ENCODE measurements at places on chromosomes 4 and X. TPM values are rescaled to one million over a fixed set of nuclear protein-coding genes. Genes with fewer than 3 reads are reported as not detected.

DNA sequence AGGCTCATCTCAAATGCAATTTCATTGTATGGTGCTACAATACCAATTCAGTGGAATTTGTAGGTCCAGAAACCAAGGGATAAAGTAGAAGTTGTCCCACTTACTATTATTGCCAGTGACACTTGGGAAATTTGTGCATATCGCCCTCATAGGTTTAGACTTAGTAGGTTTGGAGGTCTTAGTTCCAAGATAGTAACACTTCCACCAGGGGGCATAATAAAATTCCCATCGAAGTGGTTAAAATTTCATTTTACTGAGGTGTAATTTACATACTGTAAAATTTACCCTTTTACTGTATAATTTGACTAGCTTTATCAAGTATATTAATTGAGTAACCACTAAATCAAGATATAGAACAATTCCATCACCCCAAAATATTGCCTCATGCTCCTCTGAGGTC lies 174.6 kb downstream of the INPP4B start:
- no peaks in the 10 kb centered on the region for H3K4me1 ChIP-seq
- H3K36me3 ChIP-seq: no peaks in the 10 kb centered on the region
- no peak overlapping the region for H3K4me3 ChIP-seq
- no peaks in the 10 kb centered on the region for H3K27me3 ChIP-seq

GRCh38 chr4:304969-305680 lies at the start of gene ZNF732:
Gene ZNF732, minus strand, starts transcription at chr4:305474. Its CDS starts 164 bp downstream, at chr4:305310.
- H3K4me3 ChIP-seq: peak within 1 kb of the TSS; percentile 14
- H3K27me3 ChIP-seq: peaks cover 1% of the 10 kb centered on the region
- no peaks in the 10 kb centered on the region for H3K36me3 ChIP-seq
- peak; percentile 27 for DNase-seq
- no peaks in the 10 kb centered on the region for H3K4me1 ChIP-seq
- no peak within 1 kb of the TSS for H3K27ac ChIP-seq

Gene KIT
- 39.7 TPM for total RNA-seq

- peak overlapping the region; percentile 71 for H3K27ac ChIP-seq
- DNase-seq: peak; percentile 89
- H3K4me3 ChIP-seq: peak overlapping the region; percentile 37
- peaks cover 52% of the 10 kb centered on the region for H3K4me1 ChIP-seq
- no peaks in the 10 kb centered on the region for H3K27me3 ChIP-seq
- peaks cover 3% of the 10 kb centered on the region for H3K36me3 ChIP-seq
Measured at GRCh38 chr4:184383497-184384055, 90.8 kb downstream of the IRF2 start.

Gene SSX2B
- not detected for total RNA-seq

- no peaks in the 10 kb centered on the region for H3K4me1 ChIP-seq
- H3K4me3 ChIP-seq: no peak overlapping the region
- no peaks in the 10 kb centered on the region for H3K27me3 ChIP-seq
- H3K27ac ChIP-seq: no peak overlapping the region
- H3K36me3 ChIP-seq: no peaks in the 10 kb centered on the region
Measured at GRCh38 chr4:10732914-10733415, 48.4 kb upstream of the CLNK start.

Gene GAB1
- 41.8 TPM for total RNA-seq

GRCh38 chr4:83046693-83047473 lies 11.9 kb downstream of the COPS4 start:
- no peak for DNase-seq
- H3K27me3 ChIP-seq: no peaks in the 10 kb centered on the region
- H3K27ac ChIP-seq: no peak overlapping the region
- no peaks in the 10 kb centered on the region for H3K4me1 ChIP-seq

DNA sequence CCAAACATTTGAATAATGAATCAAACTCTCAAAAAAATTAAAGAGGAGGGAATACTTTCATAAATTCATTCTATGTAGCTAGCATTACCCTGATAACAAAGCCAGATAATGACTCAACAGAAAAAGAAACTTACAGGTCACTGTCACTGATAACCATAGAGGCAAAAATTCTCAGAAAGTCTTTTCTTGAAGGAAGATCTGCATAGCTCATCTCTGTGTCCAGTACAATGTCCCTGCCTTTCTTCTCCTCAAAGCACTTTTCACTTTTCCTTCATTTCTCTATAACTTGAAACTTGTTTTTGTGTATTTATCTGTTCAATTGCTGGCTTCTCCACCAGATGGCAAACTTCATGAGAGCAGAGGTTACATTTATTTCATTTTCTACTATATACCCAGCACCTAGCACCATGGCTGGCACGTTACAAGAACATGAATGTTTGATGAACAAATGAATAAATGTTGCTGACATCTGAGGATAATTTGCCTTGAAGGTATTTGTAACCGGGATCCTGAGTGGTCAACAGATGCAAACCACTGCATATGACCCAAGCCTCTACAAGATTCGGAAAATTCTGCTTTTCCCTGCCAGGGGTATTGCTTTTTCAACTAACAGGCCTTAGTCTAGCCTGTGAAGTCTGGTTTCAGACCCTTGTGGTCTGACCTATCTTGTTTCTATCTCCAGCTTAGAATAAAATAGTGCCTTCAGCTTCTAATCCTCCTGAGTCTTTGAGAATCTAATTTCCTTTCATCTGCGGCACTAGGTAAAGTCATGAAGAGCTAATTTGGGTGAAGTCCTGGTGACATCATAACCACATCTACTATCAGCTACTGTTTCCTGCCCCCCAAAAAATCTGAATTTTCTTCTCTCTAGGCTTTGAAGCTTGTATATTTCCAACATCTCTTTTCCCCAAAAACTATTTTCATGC lies 52.5 kb upstream of the ANTXR2 start:
- H3K27me3 ChIP-seq: no peaks in the 10 kb centered on the region
- no peak overlapping the region for H3K4me3 ChIP-seq
- peaks cover 43% of the 10 kb centered on the region for H3K4me1 ChIP-seq
- peak overlapping the region; percentile 82 for H3K27ac ChIP-seq

DNA sequence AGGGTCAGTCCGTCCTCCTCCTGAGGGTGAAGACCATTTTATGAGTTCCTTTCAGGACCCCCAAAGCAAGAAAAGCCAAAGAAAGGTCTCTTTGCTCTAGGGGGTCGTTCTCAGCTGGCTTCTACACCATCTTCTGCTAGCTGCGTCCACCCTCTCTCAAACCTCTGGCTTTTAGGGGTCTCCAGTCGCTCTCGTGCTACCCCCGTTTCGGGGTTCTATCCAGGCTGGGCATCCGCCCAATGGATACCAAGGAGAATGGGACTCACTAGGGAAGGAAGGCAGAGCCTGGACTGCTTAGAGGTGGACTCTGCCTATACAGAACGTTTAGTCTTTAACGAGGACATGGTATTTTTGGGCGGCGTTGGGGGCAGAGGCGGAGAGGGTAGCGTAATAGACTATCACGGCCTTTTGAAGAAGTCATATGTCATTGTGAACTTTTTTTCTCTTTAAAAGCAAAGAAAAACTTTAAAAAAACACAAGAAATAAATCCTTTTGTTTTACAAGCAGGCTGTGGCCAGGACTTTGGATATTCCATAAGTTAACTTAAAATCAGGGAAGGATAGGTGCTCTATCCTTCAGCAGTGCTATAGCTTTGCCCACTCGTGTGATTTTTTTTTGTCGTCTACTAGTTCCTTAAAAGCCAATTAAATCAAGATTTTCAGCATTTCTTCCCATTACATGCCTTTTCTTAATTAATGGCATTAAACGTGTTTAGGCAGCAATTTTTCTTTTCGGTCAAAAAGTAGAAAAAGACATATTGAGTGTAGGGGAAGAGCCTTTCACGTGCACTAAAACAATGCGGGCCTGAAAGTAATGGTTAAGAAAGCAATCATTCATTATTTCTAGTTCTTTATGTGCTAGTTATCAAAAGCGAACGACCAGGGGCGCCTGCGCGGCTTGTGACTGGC lies 7.2 kb upstream of the PITX2 start:
- H3K4me1 ChIP-seq: no peaks in the 10 kb centered on the region
- no peak overlapping the region for H3K27ac ChIP-seq
- H3K36me3 ChIP-seq: no peaks in the 10 kb centered on the region
- no peak overlapping the region for H3K4me3 ChIP-seq

Gene YIPF7
- total RNA-seq: not detected

Gene TMPRSS11F
- total RNA-seq: not detected

Gene PPEF2
- total RNA-seq: not detected

Gene NIPAL1
- total RNA-seq: 1.7 TPM
